Activated T-helper 1 cell treated with anti-CD3 and anti-CD28 coated beads, Interleukin-12 subunit alpha, Interleukin-12 subunit beta, Interleukin-2, Interleukin-4 antibody, amounts not matched to agents 30 ng/mL and 10 ng/mL and 1 ng/mL, durations not matched to agents 14 hours and 24 hours and 36 hours (primary cell): ENCODE measurements at places on chromosomes 4 and X. TPM values are rescaled to one million over a fixed set of nuclear protein-coding genes. Genes with fewer than 3 reads are reported as not detected.

Gene HELT
- not detected in 2 replicates for total RNA-seq

Gene GLUD2
- total RNA-seq = 0.67 and 0.71 TPM in 2 replicates

Gene EFHC2
- total RNA-seq = not detected in 2 replicates

Gene STAP1
- 19.2 and 19.7 TPM in 2 replicates for total RNA-seq

Gene FAM114A1
- total RNA-seq = 0.22 and 0.49 TPM in 2 replicates

GRCh38 chr4:6342530-6343293 is 73.1 kb downstream of the WFS1 start:
- no peak for DNase-seq

GRCh38 chr4:30721185-30722091 is 1.3 kb downstream of the PCDH7 start:
- DNase-seq = no peak

GRCh38 chr4:139798456-139798855 is 132.8 kb downstream of the MGST2 start:
- DNase-seq = no peak

- DNase-seq = no peak
Observed at GRCh38 chrX:41558531-41558930, 111.4 kb downstream of the NYX start.

DNA sequence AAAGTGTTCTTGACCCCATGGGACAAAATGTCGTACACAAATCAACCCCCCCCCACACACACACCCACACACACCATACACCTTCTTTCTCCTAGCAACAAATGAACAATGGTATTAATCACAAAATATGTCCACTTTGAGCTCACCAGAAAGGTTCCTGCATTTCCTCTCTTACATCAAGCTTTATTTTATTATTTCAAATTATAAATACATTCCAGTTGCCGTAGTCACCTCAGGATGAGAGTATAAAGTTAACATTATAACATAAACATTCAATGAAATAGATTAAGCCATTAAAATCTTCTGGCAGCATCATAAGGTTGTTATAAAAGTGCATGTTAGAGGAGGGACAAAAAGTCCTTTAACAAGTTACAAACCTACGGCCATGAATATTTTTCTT is 7.3 kb downstream of the XK start:
- DNase-seq = no peak

- no peak for DNase-seq
Observed at GRCh38 chr4:89283226-89284009, 24.2 kb downstream of the GPRIN3 start.

- no peak for DNase-seq
Observed at GRCh38 chr4:168847771-168848502, 162.1 kb downstream of the CBR4 start.

- no peak for DNase-seq
Observed at GRCh38 chr4:60463857-60464502, 736.1 kb upstream of the ADGRL3 start.

DNA sequence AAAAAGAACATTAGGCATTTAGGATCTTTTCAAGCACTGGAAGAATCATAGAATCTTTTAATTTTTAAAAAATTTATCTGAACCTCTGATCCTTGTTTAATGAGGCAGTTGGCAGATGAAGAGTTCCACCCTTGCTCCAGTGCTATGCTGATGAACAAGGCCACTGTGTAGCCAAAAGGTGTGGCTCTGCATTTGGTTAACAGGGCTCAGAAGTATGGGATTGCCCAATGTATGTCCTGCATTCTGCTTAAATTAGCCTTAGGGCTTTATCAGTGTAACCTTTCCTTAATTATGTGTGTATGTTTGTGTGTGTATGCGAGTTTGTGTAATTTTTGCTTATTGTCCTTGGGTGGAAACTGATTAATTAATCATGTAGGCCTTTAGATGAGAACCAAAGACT is 43.3 kb upstream of the PPM1K start:
- DNase-seq = no peak

DNA sequence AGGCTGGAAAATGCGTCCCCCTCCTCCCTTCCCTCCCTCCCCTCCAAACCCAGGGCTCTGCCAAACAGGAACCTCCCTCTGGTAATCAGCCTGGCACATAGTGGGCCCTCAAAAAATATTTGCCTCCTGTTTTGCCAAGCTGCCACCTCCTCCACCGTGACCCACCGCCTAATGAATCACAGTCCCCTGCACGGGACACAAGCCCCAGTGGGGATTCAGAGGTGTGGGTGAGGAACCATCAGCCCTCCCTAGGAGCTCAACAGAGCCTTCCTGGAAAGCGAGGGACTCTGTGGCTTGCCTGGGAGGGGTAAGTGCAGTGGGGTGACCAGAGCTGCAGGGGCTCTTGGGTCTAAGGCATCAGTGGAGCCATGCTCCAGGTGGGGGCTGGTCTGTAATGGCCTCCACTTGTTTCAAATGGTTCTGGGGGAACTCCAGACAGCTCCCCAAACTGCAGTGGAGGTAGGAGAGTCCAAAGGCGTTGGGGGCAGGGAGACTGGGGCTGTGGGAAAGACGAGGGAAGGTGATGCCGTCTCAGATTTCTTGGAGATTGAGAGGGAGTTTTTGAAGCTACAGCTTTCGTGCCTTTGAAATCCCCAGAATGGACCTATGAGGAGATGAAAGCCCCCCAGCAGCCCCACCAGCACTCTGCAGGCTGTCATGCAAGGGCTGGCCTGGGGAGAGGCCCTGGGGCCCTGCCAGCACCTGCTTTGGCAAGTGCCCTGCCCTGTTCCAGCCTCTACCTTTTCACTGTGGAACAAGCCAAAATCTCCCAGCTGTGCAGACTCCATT is 1.0 kb upstream of the PPP2R2C start:
- no peak for DNase-seq
